ENCODE measurements at places on chromosomes 13 and 19. TPM values are rescaled to one million over a fixed set of nuclear protein-coding genes. Genes with fewer than 3 reads are reported as not detected.
A peak's percentile ranks its signal among the peaks of the same experiment; 100 is the strongest.

The VASP gene
- 232 TPM for total RNA-seq

The CLDND2 gene
- 13.8 TPM for total RNA-seq

The CYP2A7 gene
- not detected for total RNA-seq

The KLK1 gene
- total RNA-seq, result 3.0 TPM

The ZNF432 gene
- 13.3 TPM for total RNA-seq

DNA sequence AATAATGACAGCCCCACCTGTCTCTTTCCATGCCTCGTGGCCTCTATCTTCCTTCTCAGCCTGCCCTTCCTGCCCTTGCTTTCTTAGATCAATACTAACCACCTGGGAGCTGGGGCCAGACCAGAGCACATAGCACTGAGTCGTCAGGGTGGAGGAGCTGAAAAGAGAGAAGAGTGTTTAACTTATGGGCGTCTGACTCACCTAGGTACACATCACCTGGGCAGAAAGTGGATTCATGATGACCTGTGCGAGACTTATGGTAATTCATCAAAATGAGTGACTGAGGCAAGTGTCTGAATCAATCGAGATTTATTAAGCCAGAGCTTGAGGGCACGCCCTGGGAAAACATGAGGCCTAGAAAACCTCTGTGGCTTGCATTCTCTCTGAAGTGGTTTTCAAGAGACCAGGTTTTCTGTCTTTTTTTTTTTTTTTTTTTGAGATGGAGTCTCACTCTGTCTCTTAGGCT is 19.2 kb downstream of the CEACAM6 start:
- peaks cover 20% of the 10 kb centered on the region for H3K4me1 ChIP-seq
- no peak overlapping the region for H3K4me3 ChIP-seq
- H3K27ac ChIP-seq, result no peak overlapping the region
- H3K27me3 ChIP-seq, result peaks cover 56% of the 10 kb centered on the region
- no peaks in the 10 kb centered on the region for H3K36me3 ChIP-seq

DNA sequence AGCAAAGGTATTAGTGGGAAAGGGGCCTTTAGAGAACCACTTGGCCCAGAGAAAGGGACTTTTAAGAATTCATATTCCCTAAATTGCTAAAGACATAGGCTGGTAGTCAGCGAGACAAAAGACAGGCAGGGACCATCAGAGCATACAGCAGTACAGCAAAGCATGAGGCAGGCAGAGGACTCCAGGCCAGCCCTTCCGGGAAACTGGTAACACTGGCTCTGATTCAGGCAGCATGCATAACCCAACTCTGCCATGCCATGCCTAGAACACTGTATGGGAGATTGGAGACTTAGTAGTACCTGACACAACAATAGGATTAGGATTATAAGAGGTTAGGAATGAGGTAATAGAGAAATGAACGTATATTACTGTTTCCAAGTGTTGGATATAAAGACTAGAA is 34.9 kb downstream of the CAB39L start:
- H3K4me3 ChIP-seq, result no peak overlapping the region
- H3K27me3 ChIP-seq, result peaks cover 11% of the 10 kb centered on the region
- H3K4me1 ChIP-seq, result no peaks in the 10 kb centered on the region
- DNase-seq, result no peak

DNA sequence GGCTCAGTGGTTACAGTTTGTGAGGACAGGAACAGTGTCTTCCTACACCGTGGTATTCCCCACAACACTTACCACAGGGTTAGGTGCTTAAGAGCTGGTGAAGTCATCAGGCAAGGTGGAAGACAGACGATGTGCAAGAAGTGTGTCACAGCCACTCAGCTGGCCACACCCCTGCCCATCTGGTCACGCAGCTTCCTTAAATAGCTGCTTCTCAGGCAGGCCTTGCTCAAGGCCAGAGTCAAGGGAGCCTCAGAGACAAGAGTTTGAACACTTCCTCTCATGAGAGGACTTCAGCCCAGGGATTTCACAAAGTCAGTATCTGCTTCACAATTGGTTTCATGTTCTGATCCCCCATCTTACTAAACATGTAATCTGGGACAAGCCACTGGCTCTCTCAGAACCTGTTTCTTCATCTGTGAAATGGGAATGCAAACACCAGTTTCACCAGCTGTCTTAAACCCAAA is 80.3 kb upstream of the FRY start:
- peaks cover 9% of the 10 kb centered on the region for H3K4me1 ChIP-seq
- DNase-seq, result no peak
- H3K27ac ChIP-seq, result no peak overlapping the region

DNA sequence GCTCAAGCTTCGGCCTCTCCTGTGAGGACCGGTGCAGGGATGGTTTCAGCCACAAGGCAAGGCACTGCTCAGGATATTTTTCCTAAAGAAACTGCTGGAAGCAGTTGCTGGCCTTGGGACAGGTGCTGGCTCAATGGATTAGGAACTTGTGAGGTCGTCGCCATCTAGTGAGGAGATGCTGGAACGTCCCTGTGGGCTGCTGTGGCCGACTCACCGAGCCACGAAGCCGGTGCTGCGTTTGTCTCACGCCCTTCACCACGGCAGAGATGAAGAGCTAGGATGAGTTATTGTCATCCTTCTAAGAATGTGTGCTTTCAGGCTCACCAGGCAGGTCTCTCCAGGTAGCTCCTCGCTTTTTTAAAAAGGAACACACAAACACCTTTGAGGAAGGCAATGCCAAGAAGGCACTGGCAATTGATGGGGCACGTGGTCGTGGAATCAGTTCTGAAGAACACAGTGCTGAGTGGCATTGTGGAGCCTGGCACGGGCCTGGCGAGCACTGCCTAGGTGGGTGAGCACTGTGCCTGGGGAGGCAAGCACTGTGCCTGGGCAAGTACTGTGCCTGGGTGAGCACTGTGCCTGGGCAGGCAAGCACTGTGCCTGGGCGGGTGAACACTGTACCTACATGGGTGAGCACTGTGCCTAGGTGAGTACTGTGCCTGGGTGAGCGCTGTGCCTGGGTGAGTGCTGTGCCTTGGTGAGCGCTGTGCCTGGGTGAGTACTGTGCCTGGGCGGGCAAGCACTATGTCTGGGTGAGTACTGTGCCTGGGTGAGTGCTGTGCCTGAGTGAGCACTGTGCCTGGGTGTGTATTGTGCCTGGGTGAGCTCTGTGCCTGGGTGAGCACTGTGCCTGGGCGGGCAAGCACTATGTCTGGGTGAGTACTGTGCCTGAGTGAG is 140.4 kb downstream of the TEX29 start:
- H3K27me3 ChIP-seq, result peaks cover 13% of the 10 kb centered on the region
- H3K36me3 ChIP-seq, result no peaks in the 10 kb centered on the region
- no peak overlapping the region for H3K27ac ChIP-seq
- H3K4me1 ChIP-seq, result peaks cover 3% of the 10 kb centered on the region

DNA sequence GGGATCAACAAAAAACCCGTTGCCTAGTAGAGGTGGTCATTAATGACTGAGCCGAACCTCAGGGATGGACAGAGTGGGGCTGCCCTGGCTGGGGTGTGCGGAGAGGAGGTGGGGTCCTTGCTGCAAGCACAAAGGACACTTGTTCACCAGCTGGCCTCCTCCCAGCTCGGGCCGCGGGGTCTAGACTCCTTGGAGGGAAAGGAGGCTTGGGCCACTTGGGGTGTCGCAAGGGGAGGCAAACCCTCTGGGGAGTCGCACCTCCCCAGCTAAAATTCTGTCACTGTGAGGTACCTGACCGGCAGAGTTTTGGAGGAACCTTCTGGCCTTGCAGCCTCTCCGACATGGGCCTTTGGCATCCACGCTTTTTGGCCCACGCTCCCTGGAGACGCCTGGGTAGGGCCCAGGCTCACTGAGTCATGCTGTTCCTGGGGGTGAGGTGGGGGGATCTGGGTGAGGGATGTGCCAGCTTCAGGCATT is 8.2 kb downstream of the KLHL26 start:
- H3K27ac ChIP-seq, result no peak overlapping the region
- peaks cover 2% of the 10 kb centered on the region for H3K4me1 ChIP-seq
- no peaks in the 10 kb centered on the region for H3K27me3 ChIP-seq
- no peak overlapping the region for H3K4me3 ChIP-seq

DNA sequence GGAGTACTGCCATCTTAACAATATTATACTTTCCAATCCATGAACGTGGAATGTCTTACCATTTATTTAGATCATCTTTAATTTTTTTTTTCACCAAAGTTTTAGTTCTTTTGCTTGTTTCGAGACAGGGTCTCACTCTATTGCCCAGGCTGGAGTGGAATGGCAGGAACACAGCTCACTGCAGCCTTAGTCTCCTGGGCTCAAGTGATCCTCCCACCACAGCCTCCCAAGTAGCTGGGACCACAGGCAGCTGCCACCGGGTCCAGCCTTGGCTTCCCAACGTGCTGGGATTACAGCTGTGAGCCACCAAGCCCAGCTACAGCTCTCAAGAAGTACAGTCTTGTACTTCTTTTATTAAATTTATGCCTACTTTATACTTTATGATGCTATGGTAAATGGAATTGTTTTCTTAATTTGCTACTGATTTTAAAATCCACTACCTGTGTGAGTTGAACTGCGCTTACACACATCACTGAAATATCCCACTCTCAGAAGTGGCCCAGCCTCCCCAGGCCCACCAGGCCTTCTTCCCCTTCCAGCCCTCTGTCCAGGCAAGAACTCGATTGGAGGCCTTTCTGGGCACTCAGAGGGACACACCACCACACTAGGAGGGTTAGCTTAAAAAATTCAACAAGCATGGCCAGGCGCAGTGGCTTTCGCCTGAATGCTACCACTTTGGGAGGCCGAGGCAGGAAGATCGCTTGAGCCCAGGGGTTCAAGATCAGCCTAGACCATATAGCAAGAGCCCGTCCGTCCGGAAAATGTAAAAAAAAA is 1.0 kb upstream of the PGLS start:
- peaks cover 42% of the 10 kb centered on the region for H3K36me3 ChIP-seq
- DNase-seq, result no peak
- peaks cover 23% of the 10 kb centered on the region for H3K4me1 ChIP-seq
- peak overlapping the region; percentile 100 for H3K4me3 ChIP-seq

DNA sequence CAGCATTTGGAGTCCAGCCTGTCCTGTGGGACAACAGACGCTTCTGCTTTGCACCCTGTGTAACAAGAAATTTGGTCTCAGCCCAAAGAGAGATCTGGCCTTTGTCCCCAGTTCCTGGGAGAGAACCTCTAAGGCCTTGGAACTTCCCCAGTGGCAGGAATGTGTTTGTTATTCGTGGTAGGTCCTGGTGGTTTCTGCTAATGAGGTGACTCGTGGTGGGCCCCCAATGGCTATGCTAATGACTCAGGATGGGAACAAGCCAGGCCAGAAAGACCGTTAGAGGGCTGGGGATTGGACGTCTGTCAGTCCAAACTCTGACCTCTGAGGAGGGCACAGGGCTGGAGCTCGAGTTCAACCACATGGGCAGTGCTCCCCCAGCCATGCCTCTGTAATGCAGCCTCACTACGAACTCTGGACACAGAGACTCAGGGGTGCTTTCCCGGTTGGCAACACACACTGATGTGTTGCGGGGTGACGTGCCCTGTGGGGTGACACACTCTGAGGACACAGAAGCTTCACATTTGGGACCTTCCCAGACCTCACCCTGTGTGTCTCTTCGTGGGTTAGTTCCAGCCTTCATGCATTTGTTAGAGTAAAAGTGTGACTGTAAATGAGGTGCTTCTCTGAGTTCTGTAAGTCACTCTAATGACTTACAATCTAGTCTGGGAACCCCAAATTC is 38.9 kb downstream of the TEX29 start:
- no peak for DNase-seq
- peaks cover 16% of the 10 kb centered on the region for H3K27me3 ChIP-seq
- peaks cover 2% of the 10 kb centered on the region for H3K4me1 ChIP-seq
- no peak overlapping the region for H3K4me3 ChIP-seq

- peaks cover 16% of the 10 kb centered on the region for H3K36me3 ChIP-seq
- H3K4me3 ChIP-seq, result no peak overlapping the region
- H3K4me1 ChIP-seq, result peaks cover 10% of the 10 kb centered on the region
- no peak for DNase-seq
Measured at GRCh38 chr19:579111-579841, 6.9 kb downstream of the BSG start.

- peaks cover 44% of the 10 kb centered on the region for H3K36me3 ChIP-seq
- H3K27ac ChIP-seq, result no peak overlapping the region
- H3K27me3 ChIP-seq, result no peaks in the 10 kb centered on the region
- H3K4me1 ChIP-seq, result peaks cover 17% of the 10 kb centered on the region
- no peak for DNase-seq
Measured at GRCh38 chr19:17415121-17415520, 4.7 kb upstream of the MVB12A start.

Measured in activated T-helper 2 cell treated with anti-CD3 and anti-CD28 coated beads, Interferon-gamma antibody, Interleukin-2, Interleukin-4, amounts not matched to agents 10 μg/mL and 5 μg/mL and 100 μg/mL, durations not matched to agents 14 hours and 24 hours and 36 hours (primary cell).